ENCODE measurements at places on chromosomes 12 and 14.

DNA sequence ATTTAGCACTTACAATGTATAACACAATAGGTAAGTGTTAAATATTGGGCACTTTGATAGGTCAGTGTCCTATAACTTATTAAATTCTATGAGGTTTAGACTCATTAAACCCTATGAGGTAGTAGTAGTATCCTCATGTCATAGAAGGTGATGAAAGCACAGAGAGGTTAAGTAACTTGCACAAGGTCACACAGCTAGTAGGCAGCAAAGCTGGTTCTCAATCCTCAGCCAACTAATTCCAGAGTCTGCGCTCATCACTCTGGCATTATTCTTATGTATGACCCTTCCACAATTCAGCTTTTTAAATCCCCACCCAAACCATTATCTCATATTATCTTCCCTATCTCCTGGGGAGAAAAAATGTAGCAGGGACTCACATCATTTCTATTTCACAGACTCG lies 141.1 kb downstream of the KSR2 start:
- DNase-seq, result no peak

DNA sequence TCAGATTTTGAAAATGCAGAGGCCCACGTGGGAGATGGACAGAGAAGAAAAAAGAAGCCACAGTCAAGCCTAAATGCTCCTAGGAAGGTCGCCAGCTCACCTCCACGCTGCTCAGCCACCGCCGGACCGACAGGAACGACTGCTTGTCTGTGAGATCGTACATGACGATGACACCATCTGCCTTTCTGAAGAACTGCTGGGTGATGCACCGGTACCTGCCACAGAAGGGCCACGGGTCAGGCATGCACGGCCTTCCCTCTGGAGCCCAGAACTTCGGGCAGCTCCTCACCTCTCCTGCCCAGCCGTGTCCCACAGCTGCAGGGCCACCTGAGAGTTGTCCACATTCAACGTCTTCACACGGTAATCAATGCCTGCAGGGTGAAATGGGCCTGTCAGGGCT lies 125.6 kb downstream of the CRACR2A start:
- no peak for DNase-seq

- DNase-seq, result no peak
Measured at GRCh38 chr14:56131865-56132833, 13.9 kb downstream of the PELI2 start.

- DNase-seq, result no peak
Measured at GRCh38 chr12:113326775-113327395, 8.0 kb downstream of the SLC8B1 start.

GRCh38 chr14:75368333-75368732 lies 59.5 kb upstream of the JDP2 start:
- no peak for DNase-seq

DNA sequence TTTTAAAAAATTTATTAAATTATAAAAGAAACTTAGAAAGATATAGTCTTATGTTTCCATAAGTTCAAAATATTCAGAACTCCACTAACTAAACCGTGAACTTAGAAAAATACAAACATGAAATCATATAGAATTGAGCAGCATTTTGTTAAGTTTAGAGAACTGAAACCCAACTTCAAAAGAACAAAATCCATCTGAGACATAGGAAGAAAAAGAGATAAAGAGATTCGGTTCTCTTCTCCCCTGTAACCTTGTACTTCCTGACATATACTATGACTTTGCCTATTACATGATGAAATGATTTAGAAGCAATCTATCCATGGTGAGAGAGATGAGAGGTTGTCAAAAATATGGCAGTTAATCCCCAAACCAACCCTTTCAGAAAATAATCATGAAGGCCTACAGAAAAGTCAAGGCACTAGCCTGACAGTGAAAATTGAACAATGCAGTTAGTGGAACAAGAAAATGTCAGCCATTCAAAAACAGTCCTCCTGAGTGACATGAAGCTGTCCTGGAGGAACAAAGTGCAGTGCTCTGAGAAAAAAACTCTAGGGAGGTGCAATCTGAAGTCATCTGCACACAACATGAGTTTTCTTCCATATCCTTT lies 44.0 kb downstream of the C12orf50 start:
- DNase-seq, result no peak

DNA sequence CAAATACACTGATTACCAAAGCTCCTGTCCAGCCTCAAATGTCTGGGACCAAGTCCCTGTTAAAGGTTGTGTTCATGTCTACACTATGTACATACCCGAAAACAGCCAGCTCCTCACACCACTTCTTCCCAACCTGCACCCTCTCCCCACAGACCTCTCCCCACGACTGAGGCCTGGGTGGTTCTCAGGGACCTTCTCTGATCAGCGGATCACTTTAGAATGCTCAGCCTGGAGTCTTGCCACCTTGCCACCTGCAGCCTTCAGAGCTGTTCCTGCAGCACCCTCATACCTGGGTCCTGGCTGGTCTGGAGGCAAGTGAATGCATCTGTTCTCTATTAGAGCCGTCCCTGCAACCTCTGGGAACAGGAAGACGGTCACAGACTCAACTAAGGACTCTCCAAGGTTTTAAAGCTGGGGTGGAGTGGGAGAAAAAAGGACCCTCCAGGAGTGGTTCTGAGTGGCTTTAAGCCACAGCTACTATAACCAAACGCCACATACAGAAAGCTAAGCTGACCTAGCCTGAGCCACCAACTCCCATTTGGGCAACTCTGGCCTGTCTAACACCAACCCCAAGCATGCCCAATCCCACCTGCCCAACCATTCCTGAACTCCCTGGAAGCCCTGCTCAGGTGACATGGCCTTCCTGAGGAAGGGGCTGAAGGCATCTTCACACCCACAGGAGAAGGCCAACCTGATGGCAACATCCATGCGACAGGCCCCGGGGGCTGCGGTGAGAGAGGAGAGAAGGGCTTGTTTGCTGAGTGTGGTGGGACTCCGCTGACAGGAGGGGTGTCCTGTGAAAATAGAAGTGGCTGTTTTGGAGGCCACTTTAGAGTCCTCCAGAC lies 8.6 kb downstream of the KRT2 start:
- no peak for DNase-seq

DNA sequence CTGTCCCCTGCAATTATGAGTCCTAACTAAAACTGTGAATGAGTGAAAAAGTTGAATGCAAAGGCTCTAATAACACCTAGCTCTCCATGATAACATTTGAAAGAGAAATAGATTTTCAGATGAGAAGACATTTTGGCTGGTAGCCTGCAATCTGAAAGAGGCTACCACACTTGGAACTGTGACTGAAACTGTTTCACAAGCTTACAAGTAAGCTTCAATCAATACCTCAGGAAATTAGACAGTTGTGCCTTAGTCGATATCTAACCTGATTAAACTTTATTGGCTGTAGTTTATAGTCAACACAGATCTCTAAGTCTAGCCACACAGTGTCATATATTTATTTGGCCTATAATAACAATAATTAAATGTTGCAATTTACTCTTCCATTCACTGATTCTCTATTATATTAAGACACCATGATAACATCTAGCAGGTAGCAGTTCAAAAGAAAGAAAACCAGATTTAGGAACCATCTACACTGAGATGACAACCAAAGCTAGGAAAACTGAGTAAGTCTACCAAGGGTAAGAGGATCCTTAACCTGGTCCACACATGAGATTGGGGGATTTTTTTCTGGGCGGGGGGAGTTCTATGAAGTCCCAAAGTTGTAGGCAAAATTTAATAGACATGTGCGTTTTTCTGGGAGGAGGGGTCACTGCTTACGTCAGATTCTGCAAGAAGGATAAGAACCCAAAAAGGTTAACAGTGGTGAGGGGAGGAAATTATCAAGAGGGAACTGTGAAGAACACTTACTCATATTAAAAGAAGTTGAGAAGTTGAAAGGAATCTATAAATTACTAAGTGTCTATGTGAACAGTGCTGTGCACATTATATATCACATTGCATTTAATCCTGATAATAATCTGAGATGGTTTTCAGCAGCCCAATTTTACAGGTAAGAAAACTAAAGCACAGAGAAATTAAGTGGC lies 65.8 kb downstream of the NUMB start:
- no peak for DNase-seq

Data from stimulated activated CD8-positive, alpha-beta memory T cell treated with anti-CD3 and anti-CD28 coated beads, Interleukin-4, amount 100 ng/mL, for 1 hour (primary cell).